ENCODE measurements at places on chromosomes 1 and 21. TPM values are rescaled to one million over a fixed set of nuclear protein-coding genes. Genes with fewer than 3 reads are reported as not detected.

GRCh38 chr1:31345635-31346034, 27.2 kb downstream of the FABP3 start:
- DNase-seq = no peak

- no peak for DNase-seq
These were observed 31.7 kb upstream of the MAN1A2 start for GRCh38 chr1:117335376-117336086.

- DNase-seq = no peak
These were observed 426.7 kb downstream of the RWDD3 start for GRCh38 chr1:95660736-95661135.

DNA sequence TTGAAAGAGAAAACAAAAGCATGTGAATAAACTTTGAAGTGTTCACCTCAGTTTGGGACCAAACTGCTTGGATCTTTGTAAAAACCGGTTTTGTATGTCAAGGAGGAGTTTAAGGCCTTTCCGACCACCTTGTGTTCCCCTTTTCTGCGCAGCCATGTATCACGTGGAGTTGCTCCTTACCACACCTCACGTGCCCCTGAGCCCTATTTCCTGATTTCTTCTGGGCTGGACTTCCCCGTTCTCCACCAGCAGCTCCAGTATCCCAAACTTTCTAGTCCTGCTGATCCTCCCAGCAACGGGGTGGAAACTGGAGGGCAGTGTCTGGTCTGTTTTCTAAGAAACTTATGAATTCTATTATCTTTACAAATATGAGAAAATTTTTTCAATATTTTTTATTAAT, 1.6 kb upstream of the SH3D21 start:
- no peak for DNase-seq

- no peak for DNase-seq
These were observed 706.3 kb downstream of the ADGRL2 start for GRCh38 chr1:82507011-82507410.

GRCh38 chr1:55310505-55310971, 95.4 kb upstream of the USP24 start:
- no peak for DNase-seq

DNA sequence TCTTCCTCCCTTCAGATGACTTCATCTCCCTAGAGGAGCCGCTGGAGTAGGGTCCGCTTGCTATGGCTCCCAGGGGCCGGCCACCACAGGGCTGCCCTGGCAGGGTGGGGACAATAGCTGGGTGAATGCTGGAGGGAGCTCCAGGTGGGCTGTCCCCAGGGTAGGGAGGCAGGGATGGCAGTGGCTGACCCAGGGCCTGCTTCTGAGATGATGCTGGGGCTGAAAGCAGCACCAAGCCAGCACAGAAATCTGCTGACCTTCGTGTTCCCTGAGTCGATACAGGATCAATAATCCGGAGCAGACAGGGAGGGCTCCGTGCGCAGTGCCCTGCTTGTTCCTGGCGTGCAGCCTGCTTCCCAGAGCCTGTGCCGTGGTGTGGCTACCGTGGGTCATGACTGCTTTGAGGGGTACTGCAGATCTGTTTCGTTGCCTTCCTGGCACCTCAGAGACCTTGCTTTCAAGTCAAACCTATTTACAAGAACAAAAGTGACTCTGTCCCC, 34.0 kb downstream of the TFF3 start:
- DNase-seq = no peak

DNA sequence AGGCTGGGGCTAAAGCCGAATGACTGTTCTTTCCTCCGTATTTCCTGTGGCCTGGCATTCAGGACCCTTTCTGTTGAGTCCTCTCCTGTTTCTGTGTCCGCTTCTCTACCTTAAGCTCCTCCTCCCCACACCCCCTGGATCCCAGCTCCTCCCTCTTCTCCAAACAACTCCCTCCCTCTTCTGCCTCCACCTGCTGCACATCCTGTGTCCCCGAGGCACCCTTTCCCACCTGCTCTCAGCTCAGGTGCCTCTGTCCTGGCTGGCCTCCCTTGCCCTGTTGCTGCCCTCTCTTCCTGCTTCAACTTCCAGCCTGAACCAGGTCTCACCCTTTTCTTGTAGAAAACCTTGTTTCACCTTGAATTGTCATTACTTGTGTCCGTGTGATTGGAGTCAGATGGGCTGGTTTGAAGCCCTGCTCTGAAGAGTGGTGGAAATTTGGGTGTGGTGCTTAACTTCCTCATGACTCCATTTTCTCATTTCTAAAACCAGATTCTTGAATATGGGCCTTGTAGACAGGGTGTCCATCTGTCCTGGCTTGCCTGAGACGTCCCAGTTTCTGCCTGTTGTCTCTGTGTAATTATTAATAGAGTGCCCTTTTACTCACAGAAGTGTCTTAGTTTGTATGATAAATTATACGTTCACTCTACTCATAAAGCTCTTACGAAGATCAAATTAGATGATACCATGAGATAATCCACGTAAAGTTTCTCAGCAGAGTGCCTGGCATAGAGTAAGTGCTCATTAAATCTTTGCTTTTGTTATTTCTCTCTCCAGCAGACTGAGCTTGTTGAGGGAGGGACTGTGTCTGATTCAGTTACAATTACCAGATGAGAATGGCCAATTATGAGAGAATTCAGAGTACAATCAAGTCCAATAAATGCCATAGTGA, 58.9 kb upstream of the TRABD2B start:
- DNase-seq = peak; percentile 45

DNA sequence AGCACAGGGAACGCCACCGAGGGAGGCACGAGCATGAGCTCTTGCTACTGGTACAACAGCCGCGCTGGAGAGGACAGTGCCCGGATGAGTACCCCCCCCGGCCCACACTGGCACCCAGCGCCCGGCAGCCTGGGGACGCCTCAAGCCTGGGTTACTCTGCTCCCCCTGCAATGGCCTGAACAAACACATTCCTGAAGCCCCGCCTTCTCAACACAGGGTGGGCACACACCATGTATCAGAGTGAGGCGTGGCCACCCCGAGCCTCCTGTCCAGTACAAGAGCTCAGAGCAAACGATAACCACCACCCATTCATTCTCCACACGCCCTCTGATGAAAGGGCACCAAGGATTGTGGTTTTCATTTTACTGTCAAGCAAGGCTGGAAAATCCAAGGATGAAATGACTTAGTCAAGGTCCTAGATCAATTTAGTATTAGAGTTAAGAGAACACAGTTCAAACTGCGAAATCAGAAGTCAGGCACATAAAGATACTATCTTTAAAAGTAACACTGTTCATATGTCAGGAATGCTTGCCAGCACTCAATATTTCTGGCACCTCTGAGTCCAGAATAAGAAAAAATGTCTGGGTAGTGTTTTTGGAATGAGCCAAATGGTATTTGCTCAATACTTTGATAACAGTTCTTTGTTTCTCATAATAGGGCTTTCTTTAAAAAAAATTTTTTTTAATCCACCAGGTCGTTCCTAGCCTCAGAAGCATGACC, 22.0 kb downstream of the UBE2G2 start:
- DNase-seq = no peak

GRCh38 chr1:25577134-25577920, 33.9 kb downstream of the LDLRAP1 start:
- no peak for DNase-seq

- DNase-seq = peak; percentile 40
These were observed 80.5 kb upstream of the RALGPS2 start for GRCh38 chr1:178644308-178645120.

- DNase-seq = no peak
These were observed 84.4 kb downstream of the ITPKB start for GRCh38 chr1:226654668-226655055.

- DNase-seq = no peak
These were observed 881.3 kb upstream of the ADGRL2 start for GRCh38 chr1:80919426-80919825.

- DNase-seq = no peak
These were observed 437.2 kb upstream of the PRMT6 start for GRCh38 chr1:106619080-106619826.

- no peak for DNase-seq
These were observed 163.2 kb upstream of the NBPF11 start for GRCh38 chr1:148315071-148315811.

GRCh38 chr1:3049905-3050304, 19.1 kb upstream of the PRDM16 start:
- DNase-seq = no peak

DNA sequence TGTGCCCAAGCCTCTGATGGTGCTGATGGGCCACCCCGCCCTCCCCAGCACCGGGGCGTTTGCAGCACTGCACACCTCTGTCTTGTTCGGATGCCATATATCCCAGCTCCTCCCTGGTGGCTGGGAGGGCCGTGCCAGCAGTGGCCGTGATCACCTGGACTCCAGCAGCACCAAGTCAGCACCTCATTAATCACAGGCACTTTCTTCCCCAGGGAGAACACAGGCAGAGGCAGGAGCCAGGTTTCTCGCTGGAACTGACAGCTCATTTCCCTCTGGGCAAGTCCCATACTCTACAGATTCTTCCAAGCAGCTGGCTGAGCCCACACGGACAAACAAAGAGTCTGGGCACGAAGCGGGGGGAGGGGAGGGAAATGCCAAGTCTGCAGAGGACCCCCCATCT, 141.7 kb upstream of the EDN2 start:
- no peak for DNase-seq

GRCh38 chr1:203151362-203152157, 24.0 kb downstream of the ADORA1 start:
- no peak for DNase-seq

DNA sequence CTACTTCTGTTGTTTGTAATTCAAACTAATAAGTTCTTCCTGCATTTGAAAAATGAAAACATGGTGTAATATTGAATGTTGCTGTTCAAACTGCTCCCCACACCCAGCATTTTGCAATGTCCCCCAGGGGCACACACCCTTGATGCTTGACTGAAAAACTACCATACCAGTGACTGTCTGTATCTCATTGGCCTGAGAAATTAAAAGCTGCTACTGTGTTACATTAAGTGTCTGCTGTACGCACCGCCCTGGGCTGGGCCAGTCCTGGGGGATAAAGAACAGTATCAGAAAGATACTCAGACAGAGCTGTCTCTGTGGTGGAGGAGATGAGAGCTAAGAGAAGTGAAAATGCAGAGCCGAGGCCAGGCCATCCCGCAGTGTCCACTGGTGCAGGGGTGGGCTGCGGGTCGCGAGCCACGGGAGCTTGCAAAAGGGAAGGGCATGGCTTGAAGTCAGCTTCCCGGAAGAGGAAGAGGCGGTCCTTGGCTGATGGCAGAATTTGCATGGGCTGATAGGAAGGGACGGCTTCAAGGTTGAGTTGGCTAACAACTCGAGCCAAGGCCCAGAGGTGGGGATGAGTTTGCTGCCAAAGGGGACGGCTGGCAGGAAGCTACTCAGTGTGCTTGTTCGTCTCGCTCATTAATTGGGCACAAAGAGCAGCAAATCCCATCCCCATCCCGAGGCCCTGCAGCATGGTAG, 329.8 kb upstream of the VAMP3 start:
- DNase-seq = no peak

GRCh38 chr1:44672254-44672955, 1.9 kb downstream of the TMEM53 start:
- DNase-seq = no peak

DNA sequence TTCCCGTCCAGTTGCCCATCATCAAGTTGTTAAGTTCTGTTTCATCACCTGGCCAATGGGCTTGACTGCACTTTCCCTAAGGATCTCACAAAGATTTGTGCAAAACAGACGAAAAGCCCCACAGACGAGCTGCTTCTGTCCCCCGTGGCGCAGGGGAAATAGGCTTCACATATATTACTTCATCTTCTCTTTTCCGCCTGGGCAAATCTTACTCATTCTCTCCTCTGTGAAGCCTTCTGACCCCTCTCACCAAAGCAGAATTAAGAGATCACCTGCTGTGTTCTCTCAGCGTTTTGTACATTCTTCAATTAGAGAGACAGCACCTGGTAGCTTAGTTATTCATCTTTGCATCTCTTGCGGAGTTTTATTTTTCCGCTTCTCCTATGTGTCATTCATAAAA, 129.8 kb downstream of the IGSF21 start:
- no peak for DNase-seq

GRCh38 chr21:35265170-35265877, 216.2 kb upstream of the RUNX1 start:
- DNase-seq = no peak

GRCh38 chr1:21546122-21546825, 37.1 kb downstream of the ALPL start:
- no peak for DNase-seq

DNA sequence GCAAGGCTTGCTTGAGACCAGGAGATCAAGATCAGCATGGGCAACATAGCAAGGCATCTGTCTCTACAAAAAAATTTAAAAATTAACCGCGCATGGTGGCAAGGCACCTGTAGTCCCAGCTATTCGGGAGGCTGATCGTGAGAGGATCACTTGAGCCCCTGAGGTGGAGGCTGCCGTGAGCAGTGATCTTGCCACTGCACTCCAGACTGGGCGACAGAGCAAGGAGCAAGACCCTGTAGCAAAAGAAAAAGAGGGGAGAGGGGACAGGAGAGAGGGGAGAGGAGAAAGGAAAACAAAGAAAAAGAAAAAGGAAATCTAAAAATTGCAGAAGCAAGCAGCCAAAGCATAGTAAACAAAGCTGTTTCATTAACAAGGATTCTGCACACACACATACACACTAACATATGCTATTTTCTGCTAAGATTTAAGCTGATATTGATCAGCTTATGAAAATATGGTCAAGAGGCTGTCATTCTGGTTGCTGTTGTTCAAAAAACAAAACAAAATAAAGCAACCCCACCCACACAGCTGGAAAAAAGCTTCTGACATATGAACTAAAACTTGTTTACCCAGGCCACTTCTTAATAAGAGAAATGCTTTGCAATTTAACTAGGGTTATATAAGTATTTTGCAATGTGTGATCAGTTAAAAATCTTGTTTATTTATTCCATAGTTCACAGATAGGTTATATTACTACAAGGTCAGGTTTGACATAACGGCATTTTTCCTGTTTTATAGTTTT, 1.8 kb downstream of the ARNT start:
- DNase-seq = no peak

GRCh38 chr21:42039911-42040351, 29.8 kb upstream of the ZBTB21 start:
- DNase-seq = no peak

GRCh38 chr1:107110326-107110725, 30.5 kb upstream of the NTNG1 start:
- DNase-seq = no peak

CELA2A gene
- total RNA-seq = not detected

SIM2 gene
- 0.08 TPM for total RNA-seq

LRRC38 gene
- not detected for total RNA-seq

SV2A gene
- 0.89 TPM for total RNA-seq

TTLL7 gene
- 5.0 TPM for total RNA-seq

TNFRSF9 gene
- 0.56 TPM for total RNA-seq

RXFP4 gene
- 4.2 TPM for total RNA-seq

LDLRAD1 gene
- not detected for total RNA-seq

CASZ1 gene
- total RNA-seq = 56.0 TPM

CCDC27 gene
- not detected for total RNA-seq

OSBPL9 gene
- total RNA-seq = 37.3 TPM

ARHGEF10L gene
- total RNA-seq = 133 TPM
